ENCODE measurements at places on chromosomes 4 and X.

DNA sequence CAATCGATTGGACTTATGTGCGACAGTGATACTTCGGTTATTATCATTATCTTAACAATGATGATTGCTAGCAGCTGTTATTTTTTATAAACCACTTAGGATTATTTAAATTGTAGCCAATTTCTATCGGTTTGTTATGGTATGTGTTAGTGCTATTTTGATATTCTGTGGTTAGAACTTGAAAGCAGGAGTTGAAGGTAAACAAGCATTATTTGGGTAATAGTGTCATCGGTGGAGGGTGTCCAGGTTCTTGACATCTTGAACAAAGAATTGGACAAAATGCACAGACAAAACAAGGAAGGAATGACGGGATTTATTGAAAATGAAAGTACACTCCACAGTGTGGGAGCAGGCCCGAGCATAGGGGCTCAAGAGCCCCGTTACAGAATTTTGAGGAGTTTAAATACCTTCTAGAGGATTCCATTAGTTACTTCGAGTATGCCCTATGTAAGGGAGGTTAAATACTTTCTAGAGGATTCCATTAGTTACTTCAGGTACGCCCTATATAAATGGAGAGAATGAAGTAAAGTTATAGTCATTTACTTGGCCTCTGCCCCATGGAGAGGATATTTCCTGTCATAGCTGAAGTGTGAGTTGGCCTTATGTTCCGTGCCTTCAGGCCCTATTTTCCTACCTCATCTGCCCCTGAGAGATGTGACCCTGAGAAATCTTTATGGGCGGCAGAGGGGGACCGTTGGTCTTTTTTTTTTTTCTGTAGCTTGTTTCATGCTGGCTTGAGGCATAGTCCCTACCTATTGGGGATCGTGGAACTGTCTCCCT is 13.1 kb downstream of the MOB1B start:
- DNase-seq = no peak

DNA sequence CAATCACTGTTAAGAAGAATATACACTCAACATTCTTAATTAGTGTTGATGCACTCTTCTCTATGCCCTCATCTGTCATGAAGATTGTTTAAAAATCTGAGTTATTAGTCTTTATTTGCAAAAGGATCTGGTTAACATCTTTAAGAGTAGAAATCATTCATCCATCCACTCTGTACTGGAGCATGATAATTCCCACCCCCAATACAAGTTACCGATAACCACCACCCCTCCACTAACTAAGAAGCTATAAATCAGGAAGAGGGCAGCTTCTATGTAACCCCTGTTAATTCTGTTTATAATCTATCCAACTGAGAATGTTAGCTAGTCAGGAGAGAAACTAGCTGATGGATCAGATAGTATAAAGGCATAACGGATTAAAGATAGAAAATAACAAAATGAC is 34.5 kb downstream of the RAB28 start:
- no peak for DNase-seq

DNA sequence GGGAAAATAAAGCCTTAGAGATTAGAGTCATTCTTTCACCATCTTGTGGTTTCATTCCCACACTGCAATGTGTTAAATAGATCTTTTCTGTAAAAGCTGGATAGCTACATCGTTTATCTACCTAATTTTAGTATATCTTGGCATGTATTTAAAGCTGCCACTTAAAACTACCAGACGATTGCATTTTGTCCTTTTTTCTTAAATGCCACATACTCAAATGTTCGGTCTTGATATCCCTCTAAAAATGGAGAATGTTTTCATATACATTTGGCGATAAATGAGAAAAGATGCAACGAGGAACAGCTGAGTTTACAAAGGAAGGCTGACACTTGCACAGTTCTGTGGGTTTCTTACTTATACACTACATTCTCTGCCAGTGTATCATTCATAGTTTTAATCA is 148.3 kb downstream of the CENPC start:
- no peak for DNase-seq

DNA sequence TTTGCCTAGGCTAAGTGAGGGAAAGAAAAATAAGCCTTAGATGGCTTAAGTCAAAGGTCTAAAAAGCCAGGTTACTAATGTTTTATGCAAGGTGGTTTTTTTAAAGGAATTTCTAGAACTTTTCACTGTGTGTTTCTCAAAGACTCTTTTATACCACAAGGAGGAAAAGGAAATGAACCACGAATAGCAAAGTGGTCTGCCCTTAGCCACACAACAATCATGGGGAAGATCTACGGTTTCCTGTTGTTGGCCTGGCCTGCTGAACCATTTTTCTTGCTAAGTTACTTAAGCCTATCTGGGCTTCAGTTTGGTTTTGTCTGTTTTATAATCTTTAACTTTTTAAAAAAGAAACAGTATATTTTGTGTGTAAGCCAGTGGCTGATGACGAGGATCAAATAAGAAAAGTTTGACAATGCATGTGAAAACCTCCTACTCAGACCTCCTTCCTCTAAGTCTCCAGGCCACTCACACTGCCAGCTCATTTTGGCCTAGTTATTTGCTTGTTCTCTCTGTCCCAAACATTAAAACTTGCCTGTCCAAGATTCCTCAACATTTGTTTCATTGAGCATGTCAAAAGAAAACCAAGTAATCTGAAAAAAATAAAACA is 56.7 kb upstream of the COL25A1 start:
- no peak for DNase-seq

- DNase-seq = no peak
Observed at GRCh38 chrX:10932842-10933440, 178.2 kb upstream of the HCCS start.

- no peak for DNase-seq
Observed at GRCh38 chr4:152808670-152809069, 28.9 kb downstream of the ARFIP1 start.

- no peak for DNase-seq
Observed at GRCh38 chr4:7812921-7813320, 126.7 kb downstream of the AFAP1 start.

- peak; percentile 38 for DNase-seq
Observed at GRCh38 chr4:113678641-113679040, 82.9 kb downstream of the CAMK2D start.

DNA sequence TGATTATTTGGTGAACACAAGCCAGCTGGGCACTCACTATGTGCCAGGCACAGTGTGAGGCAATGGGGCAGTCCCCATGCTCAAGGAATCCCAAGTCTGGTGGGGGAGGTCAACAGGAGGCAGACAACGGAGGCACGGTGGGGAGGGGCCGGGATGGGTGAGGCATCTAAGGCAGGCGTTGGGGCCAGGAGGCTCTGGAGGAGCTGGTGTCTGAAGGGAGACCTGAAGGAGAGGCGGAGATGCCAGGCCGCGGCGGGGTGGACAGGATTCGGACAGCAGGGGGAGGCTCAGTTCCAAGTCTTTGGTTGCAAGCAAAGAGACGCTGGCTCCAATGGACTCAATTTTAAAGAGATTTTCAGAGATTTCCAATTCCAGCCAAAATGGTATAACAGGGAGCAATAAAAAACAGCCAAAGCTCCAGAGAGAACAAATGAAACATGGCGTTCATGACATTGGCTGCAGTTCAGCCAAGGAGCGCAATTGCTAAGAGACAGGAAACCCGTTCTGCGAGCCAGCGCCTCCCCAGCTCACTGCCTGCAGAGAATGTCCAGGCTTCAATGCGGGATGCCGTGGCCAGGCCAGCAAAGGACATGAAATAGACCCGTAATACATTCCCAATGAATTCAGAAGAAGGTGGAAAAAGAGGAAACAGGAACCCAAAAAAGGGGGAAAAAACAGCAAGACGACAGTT is 105.2 kb upstream of the LRPAP1 start:
- no peak for DNase-seq

DNA sequence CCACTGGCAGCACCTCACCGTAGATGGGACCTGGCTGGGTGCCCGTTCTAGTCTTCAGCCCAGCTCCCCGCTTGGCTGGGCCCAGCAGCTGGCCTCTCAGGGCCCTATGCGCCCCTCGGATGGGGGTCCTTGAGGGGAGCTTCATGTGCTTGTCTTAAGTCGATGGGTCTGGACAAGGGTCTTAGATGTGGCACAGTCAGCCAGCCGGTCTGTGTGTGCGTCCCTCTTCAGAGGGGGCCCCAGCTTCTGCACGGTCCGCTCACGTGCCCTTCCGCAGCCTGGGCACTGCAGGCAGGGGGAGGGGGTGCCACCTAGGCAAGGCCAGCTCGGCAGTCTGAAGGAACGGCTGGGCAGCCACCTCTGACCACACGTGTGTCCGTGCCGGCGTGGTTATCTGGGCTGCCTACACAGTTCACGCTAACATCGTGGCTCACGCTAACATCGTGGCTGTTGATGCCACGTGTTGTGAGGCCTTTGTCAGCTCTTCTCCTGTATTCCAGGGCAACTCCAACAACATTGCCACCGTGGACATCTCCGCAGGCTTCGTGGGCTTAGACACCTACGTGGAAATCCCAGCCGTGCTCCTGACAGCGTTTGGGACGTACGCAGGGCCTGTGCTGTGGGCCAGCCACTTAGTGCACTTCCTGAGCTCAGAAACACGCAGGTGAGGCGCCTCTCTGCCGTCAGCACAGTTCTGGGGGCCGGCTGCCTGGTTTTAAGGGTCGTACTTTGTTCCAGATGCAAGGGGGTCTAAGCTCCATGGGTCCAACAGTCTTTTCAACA is 34.5 kb downstream of the PIGG start:
- no peak for DNase-seq

DNA sequence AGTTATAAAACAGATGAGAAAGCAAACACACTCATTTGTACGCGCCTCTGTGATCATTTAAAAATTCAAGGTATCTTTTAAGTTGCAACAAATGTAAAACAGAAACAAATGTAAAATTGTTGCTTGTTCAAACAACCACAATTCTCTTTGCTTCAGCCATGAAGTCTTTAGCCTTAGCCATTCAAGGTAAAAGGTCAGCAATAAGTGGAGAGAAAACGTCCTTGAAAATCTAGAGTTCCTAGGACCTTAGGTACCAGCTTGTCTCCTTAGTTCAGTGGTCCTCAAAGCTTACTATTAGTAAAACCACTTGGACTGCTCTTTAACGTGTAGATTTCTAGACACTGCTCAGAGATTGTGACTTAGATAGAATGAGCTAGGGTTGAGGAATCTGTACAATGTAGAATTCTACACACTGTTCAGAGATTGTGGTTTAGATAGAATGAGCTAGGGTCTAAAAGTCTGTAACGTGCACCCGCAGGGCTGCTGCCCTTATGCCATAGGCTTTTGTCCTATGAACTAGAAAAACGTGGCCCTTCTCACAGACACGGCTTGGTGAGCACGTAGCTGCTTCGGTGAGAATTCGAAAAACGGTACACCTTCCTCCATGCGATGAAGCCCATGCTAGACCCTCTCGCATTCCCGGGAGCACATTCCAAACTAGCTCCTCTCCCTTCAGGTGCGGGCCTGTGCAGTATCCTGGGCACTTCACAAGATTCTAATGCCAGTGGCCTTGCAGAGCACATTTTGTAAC is 1.7 kb downstream of the PLAC8 start:
- no peak for DNase-seq

GRCh38 chr4:138053641-138054301 is 188.4 kb downstream of the SLC7A11 start:
- DNase-seq = peak; percentile 91

DNA sequence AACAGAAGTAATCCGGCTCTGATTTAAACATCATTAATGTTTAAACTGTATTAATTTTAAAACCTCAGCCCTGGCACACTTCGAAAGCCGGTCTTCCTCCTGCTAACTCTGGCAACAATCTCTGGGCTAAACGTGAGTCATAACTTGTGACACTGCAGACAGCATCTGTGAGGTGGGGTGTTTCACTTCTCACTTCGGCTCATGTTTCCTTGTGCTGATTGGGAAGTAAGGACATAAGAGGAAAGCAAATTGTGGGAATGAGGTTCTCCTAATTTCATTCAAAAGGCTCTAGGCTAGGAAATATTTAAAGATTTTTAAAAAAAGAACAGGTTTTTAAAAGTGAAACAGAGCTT is 139.9 kb upstream of the USP9X start:
- DNase-seq = peak; percentile 78

GRCh38 chrX:16839219-16839851 is 30.8 kb downstream of the RBBP7 start:
- no peak for DNase-seq

GRCh38 chrX:45198706-45199105 is 2.0 kb downstream of the DIPK2B start:
- no peak for DNase-seq

DNA sequence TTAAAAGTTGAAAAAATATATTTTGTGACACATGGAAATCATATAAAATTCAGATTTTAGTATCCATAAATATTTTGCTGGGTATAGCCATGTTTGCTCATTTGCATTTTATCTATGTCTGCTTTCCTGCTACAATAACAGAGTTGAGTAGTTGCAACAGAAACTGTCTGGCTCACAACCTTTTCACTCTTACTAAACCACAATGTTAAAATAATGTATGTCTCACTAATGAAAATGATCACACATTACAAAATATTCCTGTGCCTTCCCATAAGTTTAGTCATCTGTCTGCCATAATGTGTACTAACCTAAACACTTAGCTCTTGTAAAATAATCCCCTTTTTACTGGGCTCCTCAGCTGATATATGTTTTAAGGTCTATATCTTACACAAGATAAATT is 174.0 kb upstream of the PRPS2 start:
- DNase-seq = no peak

DNA sequence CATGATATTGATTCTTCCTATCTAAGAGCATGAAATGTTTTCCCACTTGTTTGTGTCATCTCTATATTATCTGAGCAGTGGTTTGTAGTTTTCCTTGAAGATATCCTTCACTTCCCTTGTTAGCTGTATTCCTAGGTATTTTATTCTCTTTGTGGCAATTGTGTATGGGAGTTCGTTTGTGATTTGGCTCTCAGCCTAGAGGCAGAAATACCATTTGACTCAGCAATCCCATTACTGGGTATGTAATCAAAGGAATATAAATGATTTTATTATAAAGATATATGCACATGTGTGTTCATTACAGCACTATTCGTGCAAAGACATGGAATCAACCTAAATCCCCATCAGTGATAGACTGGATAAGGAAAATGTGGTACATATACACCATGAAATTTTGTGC is 172.7 kb upstream of the IL15 start:
- DNase-seq = no peak

Data from cardiac fibroblast (primary cell).